Foreskin keratinocyte (primary cell): ENCODE measurements at places on chromosomes 3 and 15. TPM values are rescaled to one million over a fixed set of nuclear protein-coding genes. Genes with fewer than 3 reads are reported as not detected.

DNA sequence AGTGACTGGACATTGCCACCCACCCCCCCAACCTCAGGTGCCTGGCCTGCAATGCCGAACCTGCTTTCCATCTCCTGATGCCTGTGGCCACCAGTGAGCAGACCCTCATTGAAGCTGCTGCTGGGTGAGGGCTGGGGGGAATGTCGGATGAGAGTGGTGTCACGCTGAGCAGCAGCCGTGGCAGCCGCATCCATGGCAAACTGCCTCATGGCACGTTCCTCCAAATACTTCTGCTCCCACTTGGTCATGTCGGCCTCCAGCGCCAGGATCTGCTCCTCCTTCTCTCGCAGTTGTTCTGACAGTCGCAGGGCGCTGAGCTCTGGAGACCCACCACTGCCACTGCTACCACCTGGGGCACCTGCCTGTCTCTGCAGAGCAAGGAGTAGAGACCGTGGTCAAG is 14.2 kb downstream of the AMOTL2 start:
- no peak for DNase-seq

- no peak for DNase-seq
Observed at GRCh38 chr15:62988701-62989100, 53.8 kb upstream of the TPM1 start.

DNA sequence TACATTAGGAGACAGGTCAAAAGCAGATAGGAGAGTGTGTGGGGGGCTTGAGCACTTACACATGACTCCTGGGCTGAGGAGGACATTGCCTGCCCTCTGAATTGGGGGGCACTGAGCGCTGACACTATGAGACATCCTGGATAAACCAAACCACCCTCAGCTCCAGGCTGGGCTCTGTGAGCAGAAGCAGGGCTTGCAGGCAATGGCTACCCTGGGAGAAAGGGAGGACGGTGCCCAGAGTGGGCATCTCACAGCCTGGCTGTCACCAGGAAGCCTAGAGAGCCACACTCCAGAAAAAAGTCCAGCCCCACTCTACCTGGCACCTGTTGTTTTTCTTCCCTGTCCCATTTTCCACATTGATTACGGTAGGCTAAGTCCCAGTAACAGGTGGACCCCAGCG is 8.2 kb upstream of the KLF13 start:
- no peak for DNase-seq

- peak; percentile 23 for DNase-seq
Observed at GRCh38 chr3:9247361-9247940, 2.0 kb downstream of the SRGAP3 start.

DNA sequence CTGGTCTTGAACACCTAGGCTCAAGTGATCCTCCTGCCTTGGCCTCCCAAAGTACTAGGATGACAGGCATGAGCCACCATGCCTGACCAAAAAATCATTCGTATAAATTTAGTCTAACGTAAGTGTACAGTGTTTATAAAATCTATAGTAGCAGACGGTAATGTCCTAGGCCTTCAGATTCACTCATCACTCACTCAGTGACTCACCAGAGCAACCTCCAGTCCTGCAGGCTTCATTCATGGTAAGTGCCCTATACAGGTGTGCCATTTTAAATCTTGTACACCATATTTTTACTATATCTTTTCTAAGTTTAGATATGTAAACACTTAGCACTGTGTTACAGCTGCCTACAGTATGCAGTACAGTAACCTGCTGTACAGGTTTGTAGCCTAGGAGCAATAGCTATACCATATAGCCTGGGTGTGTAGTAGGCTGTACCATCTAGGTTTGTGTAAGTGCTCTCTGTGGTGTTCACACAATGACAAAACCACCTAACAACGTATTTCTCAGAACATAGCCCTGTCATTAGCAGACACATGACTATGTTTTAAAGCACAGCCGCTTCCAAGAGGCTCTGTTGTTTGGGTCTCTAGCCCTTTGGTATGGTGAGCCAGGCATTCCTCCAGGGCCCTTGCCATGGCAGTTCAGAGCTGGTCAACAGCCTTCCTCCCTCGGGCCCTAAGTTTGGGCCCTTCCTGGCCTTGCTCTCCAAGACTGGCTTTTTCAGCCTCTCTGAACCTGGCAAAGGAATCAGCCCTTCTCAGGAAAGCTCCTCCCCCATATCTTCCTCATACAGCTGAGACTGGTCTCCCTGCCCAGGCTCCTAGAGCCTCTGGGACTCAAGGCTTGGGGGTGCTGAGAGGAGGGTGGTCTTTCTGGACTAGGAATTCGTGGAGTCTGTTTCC is 1.9 kb upstream of the CCDC9B start:
- peak; percentile 77 for DNase-seq

- no peak for DNase-seq
Observed at GRCh38 chr15:72147418-72147817, 29.2 kb downstream of the SENP8 start.

DNA sequence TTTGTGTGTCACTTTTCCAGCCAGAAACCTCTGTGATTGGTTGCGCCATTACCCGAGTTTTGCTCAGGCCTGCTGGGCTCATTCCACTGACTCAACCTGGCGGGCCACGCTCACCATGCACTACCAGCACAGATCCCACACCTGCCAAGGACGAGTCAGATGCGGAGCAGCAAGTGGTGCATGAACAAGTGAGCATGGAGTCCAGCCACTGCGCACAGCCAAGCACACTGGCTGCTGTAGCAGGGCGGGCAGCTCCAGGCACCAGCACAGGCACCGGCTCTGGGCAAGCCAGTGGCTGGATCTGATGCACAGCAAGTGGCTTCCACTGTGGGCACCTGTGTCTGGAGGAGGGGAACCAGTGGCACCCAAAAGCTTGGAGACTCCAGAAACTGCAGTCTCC is 110.4 kb downstream of the CBLB start:
- no peak for DNase-seq

GRCh38 chr15:71559616-71560015 is 250.7 kb upstream of the NR2E3 start:
- no peak for DNase-seq

- DNase-seq = no peak
Observed at GRCh38 chr3:61315871-61316270, 64.6 kb upstream of the FHIT start.

- no peak for DNase-seq
Observed at GRCh38 chr3:14609506-14609905, 42.1 kb upstream of the CCDC174 start.

- no peak for DNase-seq
Observed at GRCh38 chr15:80744415-80744814, 34.8 kb upstream of the CEMIP start.

DNA sequence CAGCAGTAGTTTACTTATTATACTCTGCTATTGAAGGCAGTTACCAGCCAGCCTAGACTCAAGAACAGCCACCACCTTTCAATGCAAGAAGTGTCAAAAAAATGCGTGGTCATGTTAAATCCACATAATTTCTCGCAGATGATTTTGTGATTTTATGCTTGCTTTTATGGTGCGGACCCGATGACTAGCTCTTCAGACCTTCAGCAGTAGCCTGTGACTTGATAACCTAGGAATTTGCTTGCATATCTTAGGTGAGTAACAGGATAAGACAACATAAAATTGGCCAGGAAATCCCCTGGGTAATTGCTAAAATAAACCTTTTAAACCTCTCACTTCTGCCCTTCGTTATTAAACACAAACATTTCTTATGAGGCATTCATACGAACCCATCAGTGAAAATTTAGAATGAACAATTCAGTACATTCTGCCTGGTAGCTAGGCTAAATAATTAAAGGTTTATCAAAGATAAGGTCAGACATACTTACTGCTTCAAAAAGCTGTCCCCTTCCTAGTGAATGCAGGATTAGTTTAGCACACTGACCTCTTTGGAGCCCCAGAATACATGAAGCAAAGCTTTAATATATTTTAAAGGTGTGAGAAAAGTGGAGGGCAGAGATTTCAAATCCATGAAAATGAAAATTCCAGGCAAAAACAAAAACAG is 798.8 kb downstream of the OTOL1 start:
- DNase-seq = peak; percentile 66

DNA sequence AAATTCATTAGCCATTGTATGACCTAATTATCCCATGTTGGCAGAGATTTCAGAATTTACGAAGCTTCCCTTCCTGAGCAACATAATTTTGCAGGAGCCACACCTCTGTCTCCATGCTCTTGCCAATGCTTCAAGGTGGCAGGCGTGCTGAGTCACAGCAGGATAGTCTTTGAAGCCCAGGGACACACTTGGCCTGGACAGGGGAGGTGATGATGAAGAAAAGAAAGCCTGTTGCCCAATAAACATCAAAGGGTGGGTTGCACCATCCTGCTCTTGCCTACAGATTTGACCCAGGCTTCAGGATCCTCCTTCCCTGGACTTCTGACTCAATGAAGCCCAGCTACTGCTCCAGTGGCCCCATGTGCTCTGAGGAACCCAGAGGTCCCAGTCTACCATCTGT is 117.1 kb downstream of the MINAR1 start:
- no peak for DNase-seq

- no peak for DNase-seq
Observed at GRCh38 chr15:56844892-56845291, 73.6 kb upstream of the TCF12 start.

DNA sequence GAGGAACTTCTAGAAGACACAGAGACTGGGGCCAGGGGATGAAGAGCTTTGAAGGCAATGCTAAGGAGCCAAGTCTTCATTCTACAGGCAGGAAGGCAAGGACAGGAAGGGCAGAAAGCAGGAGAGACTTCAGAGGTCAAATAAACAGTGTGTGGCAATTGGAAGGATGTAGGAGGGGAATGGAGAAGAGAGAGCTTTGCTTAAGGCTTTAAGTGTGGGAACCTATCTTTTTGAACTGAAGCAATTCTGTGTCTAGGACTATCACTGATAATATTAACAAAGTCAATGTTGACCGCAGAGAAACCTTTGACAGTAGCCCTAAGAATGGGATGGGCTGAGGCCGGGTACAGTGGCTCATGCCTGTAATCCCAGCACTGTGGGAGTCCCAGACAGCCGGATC is 325.0 kb downstream of the FOXP1 start:
- no peak for DNase-seq

GRCh38 chr3:67524046-67524445 is 130.4 kb downstream of the SUCLG2 start:
- peak; percentile 51 for DNase-seq

DNA sequence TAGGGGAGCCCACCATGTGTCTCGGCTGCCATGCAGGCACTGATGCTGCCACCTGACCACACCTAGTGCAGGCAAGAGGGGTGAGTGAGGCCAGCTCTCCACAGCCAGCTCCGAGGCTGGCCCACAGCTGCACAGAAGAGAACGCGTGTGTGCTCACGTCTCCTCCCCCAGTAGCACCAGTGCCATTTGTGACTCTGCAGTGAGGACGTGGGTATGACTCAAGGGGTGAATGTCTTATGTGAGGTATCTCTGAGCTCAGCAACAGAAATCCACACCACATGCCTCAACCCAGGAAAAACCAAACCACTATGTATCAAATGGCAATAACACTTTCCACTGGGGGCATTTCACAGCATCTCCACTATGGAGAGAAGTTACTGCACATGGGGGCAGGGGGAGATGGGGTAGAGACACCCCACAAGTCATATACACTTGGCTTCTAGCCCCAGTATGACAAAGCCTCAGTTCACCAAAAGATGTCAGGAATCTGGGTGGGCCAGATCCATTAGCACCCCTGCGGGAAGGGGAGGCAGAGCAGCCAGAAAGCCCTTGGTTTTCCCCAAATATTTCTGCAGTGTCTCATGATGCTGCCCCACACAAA is 87.6 kb downstream of the LRIG1 start:
- DNase-seq = peak; percentile 69

- DNase-seq = no peak
Observed at GRCh38 chr15:57403566-57404325, 27.4 kb downstream of the CGNL1 start.

DNA sequence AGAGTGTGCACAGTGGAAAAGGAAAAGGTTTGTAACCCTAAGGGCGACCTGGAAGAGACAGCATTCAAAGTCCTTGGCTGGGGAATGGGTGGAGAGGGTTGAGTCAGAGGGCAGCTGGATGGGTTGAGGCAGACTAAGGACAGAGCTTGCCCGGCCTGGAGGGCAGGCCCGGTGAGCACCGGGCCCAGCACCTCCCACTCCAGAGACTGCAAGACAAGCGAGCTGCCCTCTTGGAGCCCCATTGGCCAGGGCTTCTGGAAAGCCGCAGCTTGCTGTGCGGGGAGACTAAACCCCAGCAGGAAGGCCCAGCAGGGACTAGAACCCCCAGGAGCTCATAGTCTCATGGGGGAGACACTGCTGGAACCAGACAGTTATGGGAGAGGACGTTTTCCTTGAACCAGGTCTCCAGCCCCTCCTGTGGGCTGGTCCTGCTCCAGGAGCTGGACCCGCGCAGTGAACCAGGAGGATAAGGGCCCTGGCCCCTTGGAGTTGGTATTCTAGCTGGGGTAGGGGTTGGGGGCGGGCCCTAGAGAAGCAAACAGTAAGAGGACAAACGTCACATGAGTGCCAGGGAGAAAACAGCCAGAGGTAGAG is 59.1 kb downstream of the RGMA start:
- DNase-seq = peak; percentile 39

GRCh38 chr3:137990427-137990826 is 19.5 kb upstream of the CLDN18 start:
- no peak for DNase-seq

DNA sequence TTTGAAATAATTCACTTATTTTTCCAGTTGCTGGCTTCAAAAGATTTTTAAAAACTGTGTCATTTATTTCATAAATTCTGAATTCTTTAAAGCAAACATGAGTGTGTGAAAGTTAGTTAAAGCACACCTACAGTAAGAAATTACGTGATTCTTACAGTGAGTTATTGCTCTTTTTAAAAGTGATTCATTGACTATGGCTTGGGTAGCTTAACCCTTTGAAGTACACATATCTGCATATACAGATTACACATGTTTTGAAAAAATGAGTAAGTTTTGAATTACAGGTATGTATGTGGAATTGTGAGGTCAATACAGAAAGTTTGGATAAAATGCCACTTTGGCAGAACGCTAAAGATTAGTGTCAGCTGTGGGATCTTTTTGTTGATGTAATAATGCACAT is 64.5 kb upstream of the MBNL1 start:
- no peak for DNase-seq

DNA sequence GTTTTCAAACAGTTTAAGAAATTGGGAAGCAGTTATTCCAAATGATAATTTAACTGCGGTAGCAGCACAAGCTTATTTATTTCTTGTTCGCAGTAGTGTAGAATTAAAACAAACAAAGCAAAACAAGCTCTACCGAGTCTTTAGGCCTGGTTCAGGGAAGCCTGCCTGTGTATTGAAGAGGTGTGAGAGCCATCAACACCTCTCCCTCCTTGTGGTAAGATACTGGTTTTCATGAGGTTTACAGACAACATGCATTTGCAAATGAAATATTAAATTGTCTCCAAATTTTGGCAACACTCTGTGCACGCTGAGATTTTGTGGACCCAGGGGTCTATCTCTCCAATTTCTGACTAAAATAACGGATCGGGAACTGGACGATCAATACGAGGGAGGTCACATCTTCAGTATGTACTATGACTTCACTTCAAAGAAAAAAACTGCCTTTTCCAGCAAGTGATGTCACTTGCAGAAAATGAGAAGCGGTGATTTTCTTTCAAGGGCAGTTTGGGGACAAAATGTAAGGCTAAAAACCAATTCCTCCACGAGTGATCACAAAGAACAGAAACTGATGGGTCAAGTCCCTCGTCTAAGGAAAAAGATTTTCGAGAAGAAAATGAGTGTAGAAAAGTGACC is 721 bp downstream of the ATR start:
- DNase-seq = no peak

SLC2A2 gene
- polyA plus RNA-seq = not detected in 2 replicates

NEK10 gene
- polyA plus RNA-seq = 0.07 and 0.08 TPM in 2 replicates

SENP8 gene
- 2.2 and 2.7 TPM in 2 replicates for polyA plus RNA-seq

IL17RB gene
- 0.03 TPM in 1 of 2 replicates, not detected in the other for polyA plus RNA-seq

GPR171 gene
- not detected in 2 replicates for polyA plus RNA-seq

CSTA gene
- 474 and 545 TPM in 2 replicates for polyA plus RNA-seq

EIF4E3 gene
- polyA plus RNA-seq = 1.3 and 1.7 TPM in 2 replicates

KLF15 gene
- 0.06 TPM in 1 of 2 replicates, not detected in the other for polyA plus RNA-seq

VWA5B2 gene
- polyA plus RNA-seq = not detected in 2 replicates
